ENCODE measurements at places on chromosomes 3 and 15.

DNA sequence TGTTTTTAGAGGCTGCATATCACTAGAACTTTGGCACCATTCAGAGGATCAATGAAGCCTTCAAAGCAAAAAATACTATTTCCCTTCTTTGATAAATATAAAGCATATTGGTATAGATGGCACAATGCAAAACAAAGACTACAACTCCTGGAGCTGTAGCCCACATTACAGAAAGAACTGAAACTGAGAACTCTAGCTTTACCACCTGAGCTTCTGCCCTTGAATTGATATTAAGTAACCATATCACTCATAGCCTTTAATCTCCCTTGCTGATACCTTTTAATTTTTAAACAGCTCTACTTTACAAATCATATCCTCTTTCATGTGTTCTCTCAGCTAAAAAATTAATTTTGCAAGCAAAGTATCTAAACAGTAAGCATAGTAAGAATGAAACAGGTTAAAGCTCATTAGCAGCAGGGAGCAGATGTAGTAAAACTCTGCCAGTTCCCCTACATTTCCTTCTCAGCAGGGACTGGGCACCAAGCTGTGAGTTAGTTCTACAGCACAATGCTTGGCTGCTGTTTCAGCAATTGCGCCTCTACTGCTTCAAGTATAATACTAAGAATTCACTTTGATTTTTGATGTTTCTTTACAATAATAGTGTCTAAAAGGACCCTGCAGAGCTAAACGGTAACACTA, 97.9 kb upstream of the NANOGP8 start:
- no peak for DNase-seq

DNA sequence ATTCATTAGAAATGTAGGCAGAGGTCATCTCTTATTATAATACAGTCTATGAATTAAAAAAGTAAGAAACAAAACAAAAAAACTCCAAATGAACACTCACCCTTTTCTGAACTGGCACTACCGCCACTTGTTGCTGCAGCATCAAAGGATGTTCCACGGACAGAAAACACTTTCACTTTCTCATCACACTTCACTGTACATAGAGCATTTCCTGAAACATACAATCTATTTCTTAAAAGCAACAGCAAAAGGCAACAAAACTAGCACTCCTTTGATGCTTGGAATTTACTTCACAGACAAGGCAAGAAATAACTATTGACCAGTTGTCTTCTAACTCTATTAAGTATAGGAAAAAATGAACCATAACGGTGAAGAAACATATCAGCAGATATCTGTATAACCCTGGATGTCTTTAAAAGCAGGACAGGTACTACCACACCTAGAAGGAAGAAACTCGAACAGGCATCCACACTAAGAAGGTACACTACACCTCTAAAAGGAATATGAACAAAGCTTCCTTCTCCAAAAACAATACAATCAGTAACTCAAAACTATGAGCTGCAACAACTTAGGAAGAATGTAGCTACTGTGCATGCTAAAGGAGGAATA, 24.9 kb downstream of the ETFA start:
- DNase-seq = no peak

- DNase-seq = no peak
Measured at GRCh38 chr15:87267798-87268197, 988.7 kb downstream of the NTRK3 start.

GRCh38 chr15:37933666-37934065, 774 bp upstream of the TMCO5A start:
- no peak for DNase-seq

DNA sequence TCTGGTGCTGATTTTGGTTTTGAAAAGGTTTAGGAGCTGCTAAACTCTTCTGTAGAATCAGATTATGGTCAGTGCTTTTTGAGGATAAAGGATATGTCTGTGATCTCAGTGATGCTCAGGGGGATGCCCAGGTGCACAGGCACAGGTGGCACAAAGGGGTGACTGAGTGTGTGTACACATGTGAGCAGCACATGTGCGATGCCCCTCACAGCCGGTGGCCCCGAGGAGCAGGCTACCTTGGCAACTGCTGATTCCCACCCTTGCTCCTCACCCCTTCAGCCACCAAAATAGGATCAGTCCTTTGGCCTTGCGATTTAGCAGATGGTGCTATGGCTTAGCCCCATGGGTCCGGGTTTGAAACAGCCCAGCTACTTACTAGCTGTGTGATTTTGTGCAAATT, 51.1 kb downstream of the POMGNT2 start:
- no peak for DNase-seq

- DNase-seq = no peak
Measured at GRCh38 chr15:57302640-57303257, 73.6 kb upstream of the CGNL1 start.

GRCh38 chr3:56836276-56837163, 34.8 kb upstream of the ARHGEF3 start:
- DNase-seq = no peak
